Prostate gland (tissue), 2 donors: ENCODE measurements at places on chromosomes 12 and 14.

- DNase-seq, result no peak
Measured at GRCh38 chr12:57452181-57452936, 2.7 kb upstream of the INHBE start.

DNA sequence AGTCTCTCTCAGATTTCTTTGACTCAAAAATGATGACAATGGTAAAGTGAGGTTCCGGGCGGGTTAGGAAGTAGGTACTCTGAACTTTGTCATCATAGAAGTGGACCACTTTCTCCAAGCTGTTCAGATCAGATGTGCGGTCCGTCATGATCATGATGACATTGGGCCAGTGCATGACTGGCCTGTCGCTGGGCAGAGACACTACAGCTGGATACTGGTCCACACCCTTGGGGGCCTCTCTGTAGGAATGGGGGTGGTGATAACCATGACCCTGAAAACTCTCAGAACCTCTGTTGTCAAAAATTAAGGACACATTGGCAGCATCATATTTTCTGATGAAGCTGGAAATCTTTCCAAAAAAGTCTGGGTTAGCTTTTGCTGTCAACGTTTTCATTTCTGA lies 28.2 kb downstream of the KICS2 start:
- DNase-seq, result no peak

DNA sequence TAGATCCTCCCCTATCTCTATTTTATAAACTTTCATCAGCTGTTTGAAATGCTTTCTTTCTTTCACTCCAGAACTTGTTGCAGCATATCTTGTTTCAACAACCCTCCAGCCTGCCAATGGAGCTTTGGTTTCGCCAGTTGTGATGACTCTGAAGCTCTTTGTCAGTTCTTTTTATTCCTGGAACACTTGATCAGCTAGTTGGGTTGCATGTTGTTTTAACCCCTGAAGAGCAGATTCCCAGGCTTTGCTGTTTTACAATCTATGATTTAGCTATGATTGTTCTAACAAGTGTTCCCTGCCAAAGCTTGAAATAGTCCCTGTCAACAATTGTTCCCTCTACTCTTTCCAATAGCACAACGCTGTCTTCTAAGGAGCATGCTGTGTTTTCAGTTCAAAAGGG lies 50.6 kb upstream of the FUT8 start:
- no peak for DNase-seq

- DNase-seq, result no peak
Measured at GRCh38 chr12:13090054-13090453, 13.4 kb downstream of the GSG1 start.

DNA sequence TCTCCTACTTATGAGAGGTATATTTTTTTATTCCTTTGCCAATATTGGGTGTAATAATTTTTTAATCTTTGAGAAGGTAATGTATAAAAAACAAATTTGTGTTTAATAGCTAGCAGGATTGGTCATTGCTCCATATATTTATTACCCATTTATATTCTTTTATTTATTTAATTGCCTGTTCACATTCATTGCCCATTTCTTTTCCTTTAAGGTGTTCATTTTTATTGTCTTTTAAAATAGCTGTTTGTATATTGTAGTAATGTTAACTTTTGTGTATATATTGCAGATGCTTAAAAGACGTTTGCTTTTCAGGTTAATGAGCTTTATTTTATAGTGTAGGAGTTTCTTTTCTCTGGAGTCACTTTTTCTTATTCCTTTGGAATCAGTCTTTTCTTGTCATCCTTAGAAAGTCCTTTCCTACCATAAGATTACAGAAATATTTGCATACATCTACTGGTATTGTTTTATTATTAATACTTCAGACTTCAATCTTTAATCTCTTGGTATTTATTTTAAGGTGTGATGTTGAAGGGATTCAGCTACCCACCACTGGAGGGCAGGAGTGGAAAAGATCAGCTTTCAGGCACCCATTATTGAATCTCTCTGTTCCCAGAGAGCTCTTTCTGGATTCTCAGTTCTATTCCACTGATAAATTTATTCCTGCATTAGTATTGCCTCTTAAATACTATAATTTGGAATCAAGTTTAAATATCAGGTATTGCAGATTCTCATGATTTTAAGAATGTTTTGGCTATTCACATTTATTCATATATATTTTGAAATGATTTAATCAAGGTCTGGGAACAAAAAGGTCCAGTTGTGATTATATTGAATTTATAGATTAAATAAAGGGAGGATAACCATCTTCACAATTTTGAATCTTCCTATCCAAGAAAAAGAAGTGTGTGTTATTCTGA lies 17.3 kb downstream of the PPM1A start:
- no peak for DNase-seq

GRCh38 chr12:71763677-71764379 lies 9.2 kb downstream of the RAB21 start:
- no peak for DNase-seq

- no peak for DNase-seq
Measured at GRCh38 chr12:132740652-132741051, 21.0 kb downstream of the ANKLE2 start.

- DNase-seq, result no peak
Measured at GRCh38 chr14:91893007-91893406, 25.7 kb upstream of the TC2N start.

DNA sequence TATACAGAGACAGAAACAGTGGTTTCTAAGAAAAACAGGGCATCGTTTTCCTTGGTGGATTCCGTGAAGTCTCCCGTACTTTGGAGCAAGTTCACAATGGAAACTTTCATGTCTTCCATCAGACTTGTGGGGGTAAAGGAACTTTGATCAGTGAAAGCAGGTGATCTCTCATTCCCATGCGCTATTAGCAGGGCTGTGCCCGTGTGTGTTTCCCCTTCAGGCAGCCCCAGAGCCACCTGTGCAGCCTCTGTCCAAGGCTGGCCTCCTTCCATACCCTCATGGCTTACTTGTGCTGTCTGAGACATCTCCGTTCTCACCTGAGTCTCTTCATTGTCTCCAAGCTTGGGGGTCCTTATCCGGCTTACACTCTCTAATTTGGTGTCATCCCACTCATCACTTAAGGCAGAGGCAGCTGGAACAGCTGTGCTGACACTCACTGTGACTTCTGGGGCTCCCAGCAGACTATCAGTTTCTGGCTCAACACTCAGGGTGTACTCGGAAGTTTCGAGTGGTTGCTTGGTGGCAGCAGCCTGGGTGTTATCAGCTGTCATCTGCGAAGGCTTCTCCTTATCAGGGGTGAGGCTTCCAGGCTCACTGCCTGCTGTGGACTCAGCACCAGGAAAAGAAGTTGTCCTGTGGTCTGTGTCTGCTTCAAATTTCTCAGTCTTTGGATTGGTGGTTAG lies 13.8 kb downstream of the ARMH4 start:
- no peak for DNase-seq

DNA sequence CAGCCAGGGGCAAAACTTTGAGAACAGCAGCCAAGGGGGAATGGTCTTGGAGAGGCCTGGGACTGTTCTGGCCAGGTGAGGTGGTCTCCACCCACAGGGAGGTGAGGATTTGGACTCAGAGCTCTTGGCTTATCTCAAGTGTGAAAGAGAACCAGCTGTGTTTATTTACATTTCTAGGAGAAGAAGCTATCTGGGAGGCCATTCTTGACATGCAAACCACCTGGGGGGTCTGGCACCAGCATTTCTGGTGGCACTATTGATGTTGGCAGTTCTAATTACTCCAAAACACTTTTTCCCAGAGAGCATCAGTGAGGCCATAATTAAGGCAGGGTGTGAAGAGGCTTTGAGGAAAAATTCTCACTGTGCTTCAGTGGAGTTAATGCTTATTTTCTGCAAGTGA lies 95.1 kb downstream of the CAND1 start:
- no peak for DNase-seq

- no peak for DNase-seq
Measured at GRCh38 chr12:45205165-45205825, 10.6 kb upstream of the ANO6 start.

DNA sequence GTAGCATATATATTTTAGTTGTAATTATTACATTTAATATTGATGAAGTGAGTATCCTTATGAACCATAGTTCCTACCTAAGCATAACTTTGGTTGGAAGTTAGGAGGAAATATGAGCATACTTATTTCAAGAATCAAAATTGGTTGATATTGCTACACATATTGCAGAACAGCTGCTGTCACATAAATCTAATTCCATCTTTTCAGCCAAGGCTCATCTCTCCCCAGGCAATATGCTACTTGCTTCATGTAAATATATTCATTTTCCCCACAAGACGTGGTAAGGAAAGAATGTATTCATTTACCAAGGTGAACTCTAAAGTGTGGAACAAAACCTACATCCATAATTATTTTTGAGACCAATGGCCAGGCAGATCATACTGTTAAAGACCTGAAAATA lies 62.5 kb upstream of the HIF1A start:
- DNase-seq, result no peak

DNA sequence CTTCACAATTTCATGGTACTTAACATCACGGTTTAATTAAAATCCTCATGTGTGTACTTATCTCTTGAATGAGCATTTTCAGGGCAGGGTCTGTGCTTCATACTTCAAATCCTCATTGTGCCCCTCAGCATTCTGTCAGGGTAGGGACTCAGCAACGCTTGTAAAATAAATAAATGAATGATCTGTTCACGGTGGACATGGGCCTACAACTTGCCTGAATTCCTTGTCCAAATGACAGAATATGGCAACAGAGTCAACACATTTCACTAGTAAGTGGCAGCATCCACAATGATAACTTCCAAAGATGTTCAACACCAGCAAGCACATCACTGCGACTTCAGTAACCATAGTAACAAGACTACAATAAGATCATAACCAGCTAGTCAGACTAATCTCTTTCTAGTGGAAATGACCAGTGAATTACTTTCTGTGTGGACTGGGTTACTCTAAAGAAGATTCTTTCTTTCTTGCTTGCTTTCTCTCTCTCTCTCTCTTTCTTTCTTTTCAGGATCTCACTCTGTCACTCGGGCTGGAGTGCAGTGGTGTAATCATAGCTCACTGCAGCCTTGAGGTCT lies 14.5 kb upstream of the GNPTAB start:
- DNase-seq, result no peak
